ENCODE measurements at places on chromosomes 1 and 21.

DNA sequence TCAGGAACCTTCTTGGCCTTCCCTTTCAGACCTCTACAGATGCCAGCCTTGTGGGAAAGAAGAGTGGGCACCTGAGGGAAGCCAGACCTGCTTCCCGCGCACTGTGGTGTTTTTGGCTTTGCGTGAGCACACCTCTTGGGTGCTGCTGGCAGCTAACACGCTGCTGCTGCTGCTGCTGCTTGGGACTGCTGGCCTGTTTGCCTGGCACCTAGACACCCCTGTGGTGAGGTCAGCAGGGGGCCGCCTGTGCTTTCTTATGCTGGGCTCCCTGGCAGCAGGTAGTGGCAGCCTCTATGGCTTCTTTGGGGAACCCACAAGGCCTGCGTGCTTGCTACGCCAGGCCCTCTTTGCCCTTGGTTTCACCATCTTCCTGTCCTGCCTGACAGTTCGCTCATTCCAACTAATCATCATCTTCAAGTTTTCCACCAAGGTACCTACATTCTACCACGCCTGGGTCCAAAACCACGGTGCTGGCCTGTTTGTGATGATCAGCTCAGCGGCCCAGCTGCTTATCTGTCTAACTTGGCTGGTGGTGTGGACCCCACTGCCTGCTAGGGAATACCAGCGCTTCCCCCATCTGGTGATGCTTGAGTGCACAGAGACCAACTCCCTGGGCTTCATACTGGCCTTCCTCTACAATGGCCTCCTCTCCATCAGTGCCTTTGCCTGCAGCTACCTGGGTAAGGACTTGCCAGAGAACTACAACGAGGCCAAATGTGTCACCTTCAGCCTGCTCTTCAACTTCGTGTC is 995 bp upstream of the ZBTB48 start:
- DNase-seq = no peak

GRCh38 chr21:36059823-36060158 is 535 bp downstream of the SETD4 start:
- DNase-seq = no peak

DNA sequence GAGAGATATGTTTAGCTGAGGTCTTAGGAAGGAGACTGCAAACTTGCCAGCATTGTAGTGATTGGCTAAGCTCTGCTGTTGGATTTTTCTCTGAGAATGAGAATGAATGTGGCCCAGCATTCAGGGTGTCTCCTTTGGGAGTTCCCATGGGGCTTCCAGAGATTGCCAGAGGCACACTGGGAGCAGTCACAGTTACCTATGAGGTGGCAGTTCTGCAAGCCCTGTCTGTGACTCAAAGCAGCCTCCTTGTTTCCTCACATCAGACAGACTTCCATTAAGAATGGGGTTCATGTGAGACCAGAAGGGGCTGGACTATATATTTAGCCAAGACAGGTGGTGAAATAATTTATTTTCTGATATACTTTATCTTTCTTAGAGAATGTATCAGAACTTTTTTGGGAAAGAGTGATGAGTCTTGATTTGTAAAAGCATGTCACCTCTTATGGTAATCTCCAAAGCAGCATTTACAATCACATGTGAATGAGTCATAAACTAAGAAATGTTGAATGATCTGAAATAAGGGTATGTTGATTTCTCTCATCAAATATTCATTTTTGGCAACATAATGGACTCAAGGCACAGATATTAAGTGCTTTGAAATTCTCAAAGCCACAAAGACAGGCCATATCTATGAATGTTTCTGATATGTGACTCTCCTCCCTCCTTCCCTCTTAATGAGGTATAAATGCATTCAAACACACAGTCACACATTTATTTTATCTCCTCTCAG is 9.5 kb upstream of the SLC19A2 start:
- DNase-seq = peak; percentile 14

DNA sequence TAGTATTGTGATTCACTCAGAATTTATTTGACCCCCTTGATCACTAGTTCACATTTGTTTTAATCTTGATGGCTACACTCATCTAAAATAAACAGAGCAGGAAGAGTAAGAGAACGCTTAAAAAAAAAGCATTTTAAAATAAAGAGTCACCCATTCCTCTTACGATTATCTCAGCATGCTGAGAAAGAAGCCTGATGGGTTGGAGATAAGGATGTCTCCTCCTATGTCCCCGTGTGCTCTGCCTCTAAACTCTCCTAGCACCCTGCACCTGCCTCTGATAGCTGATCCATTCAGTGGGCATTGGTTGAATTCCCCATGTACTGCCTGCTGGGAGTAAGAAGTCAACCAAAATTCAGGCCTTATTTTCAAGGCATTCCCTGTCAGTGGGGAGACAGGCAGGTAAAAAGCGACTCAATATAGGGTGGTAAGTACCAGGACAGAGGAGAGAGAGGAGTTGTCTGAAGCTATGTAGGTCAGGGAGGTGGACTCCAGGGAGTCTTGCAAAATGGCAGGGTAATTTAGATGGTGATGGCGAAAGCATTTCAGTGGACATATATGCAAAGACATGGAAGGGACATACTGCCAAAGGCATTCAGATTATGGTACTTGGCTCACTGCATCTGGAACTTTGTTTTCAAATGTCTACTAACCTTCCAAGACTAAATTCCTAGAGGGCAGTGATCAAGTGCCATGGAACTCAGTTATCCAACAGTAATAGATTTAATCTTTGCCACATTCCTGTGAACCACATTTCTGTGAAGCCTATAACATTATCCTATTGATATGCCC is 18.4 kb downstream of the ELAVL4 start:
- DNase-seq = no peak

Measured in fibroblast of skin of right biceps (primary cell).